ENCODE measurements at places on chromosomes 1 and 21.

GRCh38 chr1:92752719-92753118 is 32.2 kb downstream of the EVI5 start:
- no peak for DNase-seq

- no peak for DNase-seq
Measured at GRCh38 chr21:30408782-30409494, 13.1 kb downstream of the KRTAP13-1 start.

- DNase-seq = no peak
Measured at GRCh38 chr1:75725861-75726361, 1.4 kb downstream of the ACADM start.

DNA sequence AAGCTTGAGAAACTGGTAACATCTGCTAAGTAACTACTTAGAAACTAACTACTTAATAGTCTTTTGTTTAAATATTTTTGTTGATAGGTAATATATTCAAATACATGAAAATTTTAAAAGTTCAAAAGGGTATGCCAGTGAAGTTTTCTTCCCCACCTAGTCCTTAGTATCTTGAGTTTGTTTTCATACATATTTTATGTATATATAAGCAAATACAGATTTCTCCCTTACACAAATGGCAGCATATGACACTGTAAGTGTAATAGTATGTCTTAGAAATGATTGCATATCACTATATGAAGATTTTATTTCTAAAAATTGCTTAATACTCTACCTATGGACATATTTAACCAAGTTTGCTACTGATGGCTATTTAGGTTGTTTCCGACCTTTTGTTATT is 38.9 kb downstream of the MARK1 start:
- DNase-seq = no peak

GRCh38 chr1:230857822-230858221 is 10.5 kb downstream of the C1orf198 start:
- no peak for DNase-seq

All from stimulated activated CD4-positive, alpha-beta T cell treated with anti-CD3 and anti-CD28 coated beads, Interleukin-2, amount 100 ng/mL, for 4 hours (primary cell).